ENCODE measurements at places on chromosomes 1 and 21.
A peak's percentile ranks its signal among the peaks of the same experiment; 100 is the strongest.

DNA sequence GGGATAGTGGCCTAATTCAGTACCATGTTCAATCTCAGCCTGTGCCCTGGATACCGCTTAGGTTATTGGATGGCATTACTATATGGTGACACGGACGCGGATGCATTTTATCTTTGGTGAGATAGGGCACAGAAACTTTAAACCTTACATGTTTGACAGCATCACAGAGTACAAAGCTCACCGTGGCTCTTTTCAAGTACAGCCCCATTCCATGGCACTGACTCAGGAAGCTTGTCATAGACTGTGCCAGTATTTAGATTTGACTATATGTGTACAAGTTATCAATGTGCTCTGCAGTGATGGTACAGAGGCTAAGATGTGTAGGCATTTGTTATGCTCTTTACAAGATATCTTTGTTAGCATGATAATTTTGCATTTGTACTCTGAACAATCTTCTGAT lies 169.0 kb downstream of the RYR2 start:
- no peak for DNase-seq

GRCh38 chr1:8006037-8006963 lies 19.8 kb downstream of the ERRFI1 start:
- no peak for DNase-seq

DNA sequence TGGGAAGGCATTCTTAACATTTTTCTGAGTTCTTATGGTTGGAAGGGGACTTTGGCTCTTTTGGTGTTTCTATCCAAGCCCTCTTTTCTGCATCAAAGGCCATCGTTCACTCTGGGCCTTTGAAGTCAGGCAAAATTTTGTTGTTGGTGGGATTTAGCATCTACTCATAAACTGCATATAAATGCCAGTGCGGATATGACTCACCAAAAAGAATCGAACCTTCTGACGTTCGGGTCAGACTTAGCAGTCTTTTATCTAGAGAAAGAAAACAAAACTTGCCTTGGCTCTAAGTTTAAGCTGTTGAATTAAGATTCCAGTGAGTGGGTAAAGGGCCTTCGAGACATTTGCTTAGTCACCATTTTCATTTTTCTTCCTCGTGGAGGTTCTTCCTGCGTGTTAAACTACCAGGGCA lies 51.4 kb downstream of the EVA1C start:
- peak; percentile 95 for DNase-seq

GRCh38 chr1:97934491-97934890 lies 13.7 kb upstream of the DPYD start:
- no peak for DNase-seq

DNA sequence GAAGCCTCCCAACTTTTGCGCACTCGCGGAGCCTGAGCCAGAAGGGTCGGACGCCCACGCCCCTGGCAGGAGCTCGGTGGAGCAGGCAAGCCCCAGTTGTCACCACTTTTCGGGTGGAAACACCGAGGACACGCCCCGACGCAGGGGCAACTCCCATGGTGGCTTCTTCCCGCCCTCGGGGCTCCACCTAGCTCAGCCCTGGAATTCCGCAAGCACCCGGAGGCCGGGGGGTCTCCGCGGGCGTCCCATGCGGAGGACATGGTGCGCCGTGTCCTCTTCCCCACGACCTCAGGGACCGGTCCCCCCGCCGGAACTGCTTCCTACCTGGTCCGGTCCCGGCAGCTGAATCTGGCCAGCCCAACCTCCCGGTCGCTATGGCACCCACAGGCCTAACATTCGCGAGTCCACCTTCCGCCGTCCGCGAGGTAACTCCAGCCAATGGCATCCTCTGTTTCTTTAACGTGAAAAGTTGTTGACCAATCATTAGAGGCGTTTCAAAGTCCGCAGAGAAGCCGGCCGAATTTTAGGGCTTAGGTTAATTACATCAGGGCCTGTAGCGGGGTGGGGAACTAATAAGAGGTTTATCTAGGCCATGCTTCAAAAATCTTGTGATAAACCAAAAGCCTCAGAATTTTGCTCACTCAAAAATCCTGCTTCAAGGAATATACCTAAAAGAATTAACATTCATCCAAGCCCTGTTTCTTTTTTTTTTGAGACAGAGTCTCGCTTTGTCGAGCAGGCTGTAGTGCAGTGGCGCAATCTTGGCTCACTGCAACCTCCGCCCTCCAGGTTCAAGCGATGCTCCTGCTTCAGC lies at the start of gene STPG1:
STPG1 (minus strand) TSS at position 433 of the 814 bp plus-strand sequence. CDS start 12,394 bp downstream, outside the sequence.
- DNase-seq: peak; percentile 88

GRCh38 chr1:218501161-218501560 lies 156.0 kb downstream of the TGFB2 start:
- DNase-seq: no peak

DNA sequence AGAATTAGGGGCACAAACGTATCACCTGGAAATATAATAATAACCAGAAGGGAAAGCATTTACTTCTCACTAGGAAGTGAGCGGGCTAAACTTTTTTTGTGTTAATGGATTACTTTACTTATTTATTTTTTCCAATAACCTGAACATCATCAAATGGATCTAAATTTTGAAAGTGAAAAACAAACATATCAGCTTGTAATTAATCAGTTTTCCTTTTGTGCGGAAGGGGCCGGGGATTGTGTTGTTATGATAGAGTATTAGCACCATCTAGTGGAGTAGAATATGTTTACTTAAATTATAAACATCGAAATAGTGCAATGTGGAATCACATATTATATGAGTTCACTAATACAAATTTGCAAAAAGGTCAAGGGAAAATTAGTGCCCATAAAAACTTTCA lies 9.0 kb downstream of the CFH start:
- DNase-seq: peak; percentile 41

DNA sequence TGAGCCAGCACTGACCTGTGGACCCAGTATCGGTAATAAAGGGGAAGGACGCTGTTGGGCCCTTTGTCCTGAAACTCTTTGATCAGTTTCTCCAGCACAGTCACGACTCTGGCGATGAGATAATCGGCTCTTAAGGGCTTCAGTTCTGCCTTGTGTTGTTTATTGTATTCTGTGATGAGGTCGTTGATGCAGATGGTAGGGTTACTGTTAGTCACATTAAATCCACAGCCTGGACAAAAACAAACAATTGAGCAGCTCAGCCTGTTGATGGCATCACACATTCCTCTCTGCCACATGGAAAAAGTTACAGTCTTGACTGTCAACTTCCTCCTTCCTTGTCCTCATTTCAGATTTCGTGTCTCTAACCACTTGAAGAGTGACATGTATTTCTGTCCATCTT lies 57.6 kb downstream of the SIM2 start:
- peak; percentile 52 for DNase-seq

DNA sequence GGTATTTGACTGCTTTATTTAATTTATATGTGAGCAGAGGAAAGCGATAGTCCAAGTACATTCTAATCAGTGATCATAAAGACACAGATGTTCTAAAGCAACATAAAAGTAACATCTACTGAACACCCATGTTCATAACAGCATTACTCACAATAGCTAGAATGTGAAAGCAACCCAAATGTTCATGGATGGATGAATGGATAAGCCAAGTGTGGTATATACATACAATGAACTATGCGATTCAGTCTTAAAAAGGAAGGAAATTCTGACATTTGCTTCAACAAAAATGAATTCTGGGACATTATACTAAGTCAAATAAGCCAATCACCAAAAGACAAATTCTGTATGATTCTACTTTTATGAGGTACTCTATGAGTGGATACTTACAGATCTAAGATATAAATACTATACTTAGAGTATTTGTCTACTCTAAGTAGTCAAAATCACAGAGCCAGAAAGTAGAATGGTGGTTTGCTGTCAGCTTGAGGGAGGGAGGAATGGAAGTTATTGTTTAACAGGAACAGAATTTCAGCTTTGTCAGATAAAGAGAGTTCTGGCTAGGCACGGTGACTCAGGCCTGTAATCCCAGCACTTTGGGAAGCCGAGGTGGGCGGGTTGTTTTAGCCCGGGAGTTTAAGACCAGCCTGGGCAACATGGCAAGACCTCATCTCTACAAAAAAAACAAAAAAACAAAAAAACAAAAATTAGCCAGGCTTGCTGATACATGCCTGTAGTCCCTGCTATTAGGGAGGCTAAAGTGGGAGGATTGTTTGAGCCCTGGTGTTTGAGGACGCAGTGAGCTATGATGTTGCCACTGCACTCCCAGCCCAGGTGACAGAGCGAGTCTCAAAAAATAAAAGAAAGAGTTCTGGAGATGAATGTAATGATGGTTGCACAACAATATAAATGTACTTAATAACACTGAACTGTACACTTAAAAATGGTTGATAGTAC lies 79.7 kb upstream of the ARHGAP29 start:
- DNase-seq: peak; percentile 57

- no peak for DNase-seq
Observed at GRCh38 chr1:167065471-167065870, 24.7 kb downstream of the GPA33 start.

Measured in EL (cell line).